Stimulated activated CD8-positive, alpha-beta memory T cell treated with anti-CD3 and anti-CD28 coated beads, Interleukin-7, amount 100 ng/mL, for 48 hours (primary cell): ENCODE measurements at places on chromosomes 5 and 9.

DNA sequence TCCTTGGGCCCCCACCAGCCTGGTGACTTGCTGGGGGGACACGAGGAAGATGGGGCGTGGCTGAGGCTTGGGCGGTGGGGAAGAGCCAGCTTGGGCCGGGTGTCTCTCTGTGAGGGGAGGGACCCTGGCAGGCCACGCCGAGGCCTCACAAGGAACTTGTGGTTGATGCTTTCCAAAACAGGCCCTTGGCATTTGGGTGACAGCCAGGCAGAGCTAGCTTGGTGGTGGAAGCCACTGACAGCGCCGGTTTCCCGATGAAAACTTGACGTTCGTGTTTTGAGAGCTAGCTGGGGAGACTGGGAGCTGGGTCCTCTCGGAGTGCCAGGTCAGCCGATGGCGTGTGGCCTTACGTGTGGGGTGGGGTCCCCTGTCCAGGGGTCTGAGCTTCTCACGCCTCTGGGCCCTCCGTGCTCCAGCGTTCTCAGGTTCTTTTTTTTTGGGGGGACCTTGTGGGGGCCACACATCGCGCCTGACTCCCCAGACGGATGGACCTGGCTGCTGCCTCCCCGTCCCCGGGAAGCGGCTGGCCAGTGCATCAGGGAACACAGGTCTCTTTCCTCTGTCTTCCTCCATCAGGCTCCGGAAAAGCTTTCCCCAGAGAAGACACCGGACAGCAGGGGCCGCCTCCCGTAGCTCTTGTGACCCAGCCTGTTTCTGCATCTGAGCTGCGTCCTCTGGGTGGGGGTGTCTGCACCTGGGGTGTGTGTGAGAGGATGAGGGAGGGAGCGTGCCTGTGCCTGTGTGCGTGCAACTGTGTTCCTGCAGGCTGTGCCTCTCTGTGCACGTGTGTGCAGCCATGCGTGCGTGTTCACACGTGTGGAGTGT is 129.3 kb upstream of the LPCAT1 start:
- DNase-seq = no peak

DNA sequence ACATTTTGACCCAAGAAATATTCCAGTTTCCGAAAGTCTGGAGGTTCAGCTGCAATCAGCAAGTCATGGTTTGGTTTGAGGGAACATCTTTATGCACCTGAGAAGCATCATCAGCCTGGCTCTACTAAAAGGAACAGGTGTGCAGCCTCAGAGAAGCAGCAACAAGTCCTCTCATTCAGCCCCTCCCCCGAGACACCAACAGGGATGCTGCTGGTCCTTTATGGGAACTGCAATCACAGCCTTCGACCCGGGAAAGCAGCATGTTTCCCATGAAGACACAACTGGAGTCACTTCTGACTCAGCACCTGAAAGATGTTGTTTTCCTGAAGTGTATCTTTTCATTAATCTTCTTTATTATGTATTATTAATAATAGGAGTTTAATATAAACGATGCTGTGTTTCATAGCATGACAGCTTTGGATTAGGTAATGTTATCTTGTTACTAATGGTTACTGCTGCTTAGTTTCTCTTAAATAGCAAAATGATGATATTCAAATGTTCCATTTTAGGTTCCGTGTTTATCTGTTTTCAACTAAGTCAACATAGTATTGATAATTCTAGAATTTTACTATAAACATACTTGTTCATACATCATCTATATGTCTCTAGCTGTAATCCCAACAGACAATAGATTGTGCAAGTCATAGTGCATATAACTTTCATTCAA is 15.6 kb upstream of the NREP start:
- no peak for DNase-seq

DNA sequence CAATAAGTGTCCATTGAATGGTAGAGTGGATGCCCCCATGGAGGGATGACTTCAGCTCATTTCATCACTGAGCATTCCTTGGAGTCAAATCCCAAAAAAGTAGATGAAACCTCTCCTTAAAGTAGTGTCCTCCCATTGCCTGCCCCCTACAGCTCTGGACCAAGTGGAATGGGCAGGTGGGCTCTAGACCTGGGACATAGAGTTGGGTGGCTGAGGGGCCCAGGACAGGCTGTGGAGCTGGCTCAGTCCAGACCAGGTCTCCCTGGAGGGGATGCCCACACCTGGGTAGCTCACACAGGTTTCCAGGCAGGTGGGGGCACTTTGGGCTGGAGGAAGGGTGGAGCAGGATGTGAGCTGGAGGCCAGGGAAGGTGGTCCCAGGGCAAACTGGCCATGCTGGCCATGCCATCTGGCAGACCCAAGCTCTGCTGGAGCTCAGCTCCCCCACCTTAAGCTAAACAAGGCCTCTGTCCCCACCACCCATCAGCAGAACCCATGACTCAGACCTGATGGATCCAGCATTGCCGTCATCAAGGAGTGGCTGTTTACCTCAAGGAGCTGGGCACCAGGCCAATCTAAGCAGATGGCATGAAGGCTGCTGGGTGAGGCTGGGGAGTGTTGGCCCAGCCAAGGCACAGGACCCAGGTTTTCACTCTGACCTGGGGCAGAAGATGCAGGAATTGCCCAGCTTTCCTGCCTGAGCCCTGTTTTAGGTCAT is 6.2 kb upstream of the SPINK4 start:
- no peak for DNase-seq

- no peak for DNase-seq
Observed at GRCh38 chr5:113531481-113532159, 18.1 kb downstream of the YTHDC2 start.

DNA sequence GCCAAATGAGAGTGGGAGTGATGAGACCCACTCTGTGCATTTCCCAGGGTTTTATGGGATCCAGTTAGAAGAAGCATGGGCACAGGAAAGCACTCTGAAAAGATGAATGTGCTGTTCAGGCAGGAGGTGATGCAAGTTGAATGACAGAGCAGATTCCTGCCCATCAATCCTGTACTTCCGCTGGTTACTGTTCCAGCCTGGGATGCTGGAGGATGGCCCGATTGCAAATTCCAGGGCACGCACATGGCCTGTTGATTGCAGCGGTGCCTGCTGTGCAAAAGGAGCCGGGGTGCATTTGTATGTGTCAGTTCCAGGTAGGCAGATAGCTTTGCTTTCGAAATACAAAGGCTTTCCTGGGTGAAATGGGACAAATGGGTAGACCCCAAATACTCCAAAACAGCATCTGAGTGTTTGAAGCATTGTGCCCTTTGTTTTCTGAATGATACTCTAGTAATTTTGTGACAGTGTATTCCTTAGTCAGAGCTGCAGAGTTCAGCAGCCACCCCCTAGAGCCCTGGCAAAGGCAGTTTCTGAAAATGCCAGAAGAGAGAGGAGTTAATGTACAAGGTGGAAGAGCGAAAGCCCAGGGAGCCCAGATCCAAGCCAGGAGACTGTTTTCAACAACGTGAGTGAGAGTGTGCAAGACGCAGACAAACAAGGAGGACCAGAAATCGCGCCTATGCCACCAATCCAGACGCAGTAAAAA is 454.2 kb upstream of the CLINT1 start:
- no peak for DNase-seq

GRCh38 chr9:6942406-6942805 is 184.6 kb downstream of the KDM4C start:
- no peak for DNase-seq

DNA sequence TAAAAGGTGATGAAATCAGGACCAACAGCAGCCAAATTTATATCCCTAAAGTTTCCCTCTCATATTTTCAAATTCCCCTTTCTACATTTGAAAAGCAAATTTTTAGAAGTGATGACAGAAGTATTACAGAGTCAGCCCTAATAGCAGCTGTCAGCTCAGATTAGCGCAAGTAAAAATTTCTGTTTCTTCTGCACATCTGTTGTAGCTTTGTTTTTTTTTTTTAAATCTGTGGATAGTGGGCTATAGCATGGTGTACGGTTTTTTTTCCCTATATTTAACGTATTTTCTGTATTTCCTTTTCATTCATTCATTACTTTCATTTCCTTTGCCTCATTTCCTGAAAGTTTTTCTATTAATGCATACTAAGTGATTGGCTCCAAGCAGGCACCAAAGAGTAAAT is 99.1 kb downstream of the MACIR start:
- DNase-seq = no peak

- no peak for DNase-seq
Observed at GRCh38 chr9:107932046-107932445, 442.5 kb upstream of the KLF4 start.

DNA sequence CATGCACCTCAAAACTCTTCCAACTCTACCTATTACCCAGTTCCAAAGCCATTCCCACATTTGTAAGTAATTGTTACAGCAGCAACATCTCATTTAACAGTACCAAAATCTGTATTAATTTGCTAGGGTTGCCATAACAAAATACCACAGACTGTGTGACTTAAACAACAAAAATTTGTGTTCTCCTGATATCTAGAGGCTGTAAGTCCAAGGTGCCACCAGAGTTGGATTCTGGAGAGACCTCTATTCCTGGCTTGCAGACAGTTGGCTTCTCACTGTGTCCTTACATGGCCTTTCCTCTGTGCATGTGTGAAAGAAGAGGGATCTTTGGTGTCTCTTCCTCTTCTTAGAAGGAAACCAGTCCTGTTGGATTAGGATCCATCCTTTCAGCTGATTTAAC is 203.8 kb upstream of the PIK3R1 start:
- DNase-seq = no peak

- no peak for DNase-seq
Observed at GRCh38 chr5:158246661-158247060, 387.7 kb upstream of the CLINT1 start.

- DNase-seq = no peak
Observed at GRCh38 chr9:119810645-119811429, 441.6 kb upstream of the BRINP1 start.

DNA sequence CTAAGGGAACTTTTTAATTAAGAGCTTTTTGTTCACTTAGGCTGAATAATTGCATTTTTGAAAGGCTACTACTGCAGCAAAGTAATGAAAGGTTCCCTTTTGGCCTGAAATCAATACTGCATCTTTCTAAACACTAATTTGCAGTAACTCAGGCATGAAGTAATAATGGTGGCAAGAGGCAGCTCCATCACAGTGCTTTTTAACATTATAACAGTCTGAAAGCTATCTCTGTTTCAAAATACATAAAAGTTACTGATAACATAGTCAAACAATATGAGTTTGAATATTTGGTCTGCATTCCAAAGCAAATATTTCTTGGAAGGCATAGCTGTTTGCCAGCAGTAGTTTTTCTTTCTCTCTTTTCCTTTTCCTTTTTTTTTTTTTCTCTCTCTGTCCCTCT is 113.4 kb downstream of the FBN2 start:
- DNase-seq = no peak

DNA sequence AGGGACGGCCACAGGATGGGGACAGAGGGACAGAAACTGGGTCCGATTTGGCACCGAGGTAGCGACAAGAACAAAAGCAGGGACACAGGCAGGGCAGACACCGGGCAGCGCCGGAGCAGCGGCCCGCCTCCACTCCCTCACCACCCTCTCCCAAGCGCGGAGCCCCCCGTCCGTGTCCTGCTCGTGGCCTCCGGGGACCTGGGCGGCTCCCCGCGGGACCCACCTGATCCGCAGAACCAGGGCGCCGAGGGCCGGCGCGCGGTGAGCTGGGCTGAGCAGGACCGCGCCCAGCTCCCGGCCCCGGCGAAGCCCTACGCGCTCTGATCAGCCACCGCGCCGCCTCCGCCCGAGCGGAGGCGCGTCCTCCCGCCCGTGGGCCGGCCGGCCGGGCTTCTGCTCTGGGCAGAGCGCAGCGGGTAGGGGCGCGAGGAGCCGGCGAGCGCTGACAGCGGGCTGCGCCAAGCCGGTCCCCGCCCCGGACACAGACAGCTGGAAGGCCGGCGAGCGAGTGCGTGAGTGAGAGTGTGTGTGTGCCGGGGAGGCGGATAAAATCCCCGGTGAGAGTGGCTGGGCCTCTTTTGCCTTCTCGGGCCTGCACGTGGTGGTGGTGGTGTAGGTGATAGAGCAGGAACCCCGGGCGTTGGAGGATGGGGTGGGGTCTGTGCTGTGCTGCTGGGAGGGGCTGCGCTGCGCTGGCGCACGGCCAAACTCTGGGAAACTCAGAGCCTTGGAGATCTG is at the start of gene GGTA1:
Gene GGTA1, minus strand, starts transcription at position 418 of the 738 bp plus-strand sequence. CDS start 31,922 bp downstream, outside the sequence.
- no peak for DNase-seq

DNA sequence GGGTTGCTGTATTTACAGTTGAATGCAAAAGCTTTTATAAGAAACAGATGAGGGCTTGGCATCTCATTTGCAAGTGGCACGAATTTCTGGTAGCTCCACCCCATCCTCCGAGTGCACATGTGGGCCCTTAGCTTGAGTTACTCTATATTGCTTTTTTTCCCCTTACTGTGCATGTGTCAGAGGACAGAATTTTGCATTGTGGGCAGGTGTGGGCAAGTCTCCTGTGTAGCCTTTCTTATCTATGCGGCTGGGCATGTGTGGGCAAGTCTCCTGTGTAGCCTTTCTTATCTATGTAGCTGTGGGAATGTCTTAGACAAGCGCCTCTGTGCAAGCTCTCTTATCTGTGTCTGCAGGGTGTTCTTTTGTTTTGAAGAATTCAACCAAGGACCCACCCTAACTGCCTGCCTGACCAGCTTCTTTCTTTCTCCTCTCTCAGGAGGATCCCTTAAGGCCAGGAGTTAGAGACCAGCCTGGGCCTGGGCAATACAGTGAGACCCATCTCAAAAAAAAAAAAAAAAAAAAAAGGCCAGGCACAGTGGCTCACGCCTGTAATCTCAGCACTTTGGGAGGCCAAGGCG is 34.1 kb upstream of the SIL1 start:
- no peak for DNase-seq

DNA sequence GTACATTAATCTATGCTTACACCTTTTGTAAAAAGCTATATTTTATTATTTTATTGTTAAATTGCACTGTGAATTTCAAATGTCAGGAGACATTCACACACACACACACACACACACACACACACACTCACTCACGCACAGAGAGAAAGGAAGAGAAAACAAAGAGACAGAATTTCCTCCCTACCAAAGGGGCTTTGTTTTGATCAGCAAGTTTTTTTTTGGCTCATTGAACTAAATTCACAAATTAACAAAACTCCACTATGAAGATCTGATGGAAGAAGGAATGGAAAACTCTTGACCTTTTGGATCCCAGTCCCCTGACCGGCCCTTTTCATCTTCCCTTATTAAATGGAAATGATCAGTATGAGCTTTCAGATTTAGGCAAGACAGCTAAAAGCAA is 161.2 kb downstream of the PDE4D start:
- no peak for DNase-seq

DNA sequence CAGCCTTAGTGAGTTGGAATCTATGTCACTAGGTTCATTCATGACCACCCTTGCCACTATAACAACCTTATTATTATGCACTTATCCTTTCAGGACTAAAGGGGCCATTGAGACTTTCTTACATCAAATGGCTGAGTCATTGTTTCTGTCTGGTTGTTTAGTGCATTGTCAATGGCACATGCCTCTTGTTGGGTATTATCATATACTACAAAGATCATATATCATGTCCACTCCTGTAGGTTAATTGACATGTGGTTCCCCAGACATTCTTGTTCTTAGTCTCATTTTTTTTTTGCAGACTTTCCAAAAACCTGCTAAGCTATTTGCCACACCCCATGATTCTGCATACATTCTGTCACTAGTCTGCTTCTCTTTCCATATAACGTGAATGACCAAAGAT is 66.7 kb upstream of the PRDM9 start:
- DNase-seq = no peak

DNA sequence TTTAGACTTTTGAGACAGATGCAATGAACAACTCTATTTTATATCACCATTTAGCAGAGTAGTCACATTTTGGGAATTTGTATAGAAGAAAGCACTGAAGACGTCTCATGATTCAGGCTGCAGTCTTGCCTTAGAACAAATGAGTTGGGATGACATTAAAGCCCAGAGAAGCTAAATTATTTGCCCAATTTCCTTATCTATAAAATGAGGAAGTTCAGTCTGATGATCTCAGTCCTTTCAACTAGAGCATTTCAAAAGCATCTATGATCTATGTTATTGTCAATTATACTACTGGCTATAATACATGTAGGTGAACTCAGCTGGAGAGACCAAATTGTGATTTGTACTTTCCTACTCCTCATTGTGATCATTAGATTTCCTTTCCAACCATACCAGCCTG is 154.1 kb downstream of the OSTF1 start:
- no peak for DNase-seq
